ENCODE measurements at places on chromosomes 5 and 9. TPM values are rescaled to one million over a fixed set of nuclear protein-coding genes. Genes with fewer than 3 reads are reported as not detected.

The TMCO6 gene
- 12.5 TPM for total RNA-seq

The MYORG gene
- 4.6 TPM for total RNA-seq

The PHF24 gene
- total RNA-seq, result 3.1 TPM

The OTP gene
- 0.17 TPM for total RNA-seq

The PCDHGA7 gene
- 4.2 TPM for total RNA-seq

Data from glutamatergic neuron (in vitro differentiated cells).